Stomach (tissue), 19 donors: ENCODE measurements at places on chromosomes 16 and 17. TPM values are rescaled to one million over a fixed set of nuclear protein-coding genes. Genes with fewer than 3 reads are reported as not detected.
A peak's percentile ranks its signal among the peaks of the same experiment; 100 is the strongest.

DNA sequence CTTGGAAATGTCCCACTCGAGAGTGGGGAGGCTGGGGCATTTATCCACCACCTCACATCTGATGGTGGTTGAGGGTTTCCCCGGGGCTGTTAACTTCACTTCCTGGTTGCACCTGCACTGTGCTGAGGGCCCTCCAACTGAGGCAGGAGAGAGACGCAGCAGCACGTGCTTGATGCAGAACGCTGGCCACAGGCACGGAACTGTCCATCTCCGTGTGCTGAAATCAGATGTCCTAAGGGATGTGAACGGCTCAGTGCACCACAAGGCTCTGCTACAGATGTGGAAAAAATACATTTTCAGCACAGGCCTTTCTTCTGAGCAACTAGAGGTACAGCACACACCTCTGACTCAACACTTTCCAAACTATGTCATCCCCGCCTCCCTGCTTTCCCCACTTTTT is 114.8 kb upstream of the C16orf82 start:
- H3K4me1 ChIP-seq: no peaks in the 10 kb centered on the region
- DNase-seq: no peak
- no peak overlapping the region for H3K27ac ChIP-seq
- H3K27me3 ChIP-seq: no peaks in the 10 kb centered on the region

DNA sequence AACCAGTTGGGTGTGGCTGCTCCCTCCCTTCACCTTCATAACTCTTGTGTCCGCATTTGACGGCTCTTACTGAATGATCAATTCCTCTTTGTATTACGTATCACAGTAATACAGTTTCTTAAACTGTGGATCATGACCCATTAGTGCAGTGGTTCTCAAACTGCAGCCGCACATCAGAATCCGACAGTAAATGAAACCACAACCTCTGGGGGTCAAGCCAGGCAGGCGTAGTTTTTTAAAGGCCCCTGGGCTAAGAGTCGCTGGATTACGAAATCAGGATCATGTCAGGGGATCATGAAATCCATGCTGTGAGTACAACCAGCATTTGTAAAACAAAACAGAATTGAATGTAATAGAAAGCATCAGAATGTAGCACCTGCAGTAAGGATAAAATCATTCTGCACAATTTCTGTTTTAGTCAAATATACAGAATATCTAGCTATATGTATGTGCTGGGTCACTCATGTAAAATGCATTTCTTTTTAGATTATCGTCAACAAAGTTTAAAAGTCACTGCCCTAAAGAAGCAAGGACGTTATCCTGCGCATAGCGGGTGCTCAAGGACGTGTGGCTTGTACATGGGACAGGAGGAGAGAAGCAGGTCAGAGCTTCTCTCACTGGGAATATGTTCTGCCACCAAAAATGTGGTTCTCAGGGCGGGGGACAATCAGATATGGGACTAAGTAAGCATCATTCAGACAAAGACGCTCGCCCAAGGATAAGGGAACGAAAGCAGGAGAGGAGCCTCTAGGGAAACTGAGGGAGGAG is 113.1 kb downstream of the ZFHX3 start:
- no peaks in the 10 kb centered on the region for H3K27me3 ChIP-seq
- DNase-seq: no peak
- H3K27ac ChIP-seq: no peak overlapping the region
- H3K36me3 ChIP-seq: no peaks in the 10 kb centered on the region

- no peaks in the 10 kb centered on the region for H3K27me3 ChIP-seq
- no peak for DNase-seq
- peaks cover 5% of the 10 kb centered on the region for H3K4me1 ChIP-seq
Observed at GRCh38 chr17:41483531-41483930, 2.6 kb upstream of the KRT35 start.

DNA sequence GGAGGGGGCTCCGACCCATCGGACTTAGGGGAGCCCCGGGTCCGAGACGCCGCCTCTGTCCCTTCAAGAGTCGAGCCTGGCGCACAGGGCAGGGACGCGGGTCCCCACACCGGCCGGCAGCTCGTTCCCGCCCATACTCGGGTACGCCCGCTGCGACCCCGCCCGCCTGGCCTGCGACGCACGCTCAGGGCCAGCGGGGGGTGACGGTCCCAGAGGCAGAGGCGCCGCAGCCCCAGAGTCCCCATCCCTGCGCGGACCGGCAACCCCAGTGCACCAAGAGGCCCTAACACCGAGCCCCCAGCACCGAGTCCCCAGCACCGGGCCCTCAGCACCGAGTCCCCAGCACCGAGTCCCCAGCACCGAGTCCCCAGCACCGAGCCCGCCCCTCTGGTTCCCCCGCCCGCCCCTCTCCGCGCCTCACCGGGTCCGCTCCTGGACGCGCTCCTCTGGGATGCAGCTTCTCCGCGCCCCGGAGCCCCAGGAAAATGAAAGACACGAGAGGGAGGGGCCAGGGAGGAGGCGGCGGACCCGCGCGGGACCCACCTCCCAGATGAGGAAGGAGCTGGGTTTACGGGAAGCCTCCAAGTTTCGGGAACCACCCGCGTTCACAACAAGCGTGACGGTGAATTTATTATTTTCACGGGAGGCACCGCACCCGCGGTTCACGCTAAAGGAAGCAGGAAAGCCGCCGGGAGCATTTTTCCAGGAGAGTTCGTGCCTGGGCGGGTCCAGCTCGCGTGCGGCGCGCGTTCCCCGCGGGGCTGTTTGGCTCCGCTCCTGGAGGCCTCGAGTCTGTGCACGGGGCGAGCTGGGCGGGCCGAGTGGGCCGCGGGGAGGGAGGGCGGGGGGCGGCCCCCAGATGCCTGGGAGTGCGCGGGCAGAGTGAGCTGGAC is at the start of gene SECTM1:
Gene SECTM1 (minus strand): TSS at position 488 of the 893 bp plus-strand sequence. CDS start 6,526 bp downstream, outside the sequence.
- peak within 1 kb of the TSS; percentile 55 for H3K4me3 ChIP-seq
- DNase-seq: peak; percentile 82
- peak within 1 kb of the TSS; percentile 84 for H3K27ac ChIP-seq

GRCh38 chr16:79563921-79564320 is 36.6 kb downstream of the MAF start:
- no peaks in the 10 kb centered on the region for H3K27me3 ChIP-seq
- H3K4me1 ChIP-seq: no peaks in the 10 kb centered on the region
- H3K36me3 ChIP-seq: no peaks in the 10 kb centered on the region
- H3K4me3 ChIP-seq: no peak overlapping the region
- DNase-seq: no peak

- H3K27me3 ChIP-seq: peaks cover 37% of the 10 kb centered on the region
- no peak overlapping the region for H3K4me3 ChIP-seq
- DNase-seq: no peak
- H3K4me1 ChIP-seq: peaks cover 18% of the 10 kb centered on the region
- H3K36me3 ChIP-seq: no peaks in the 10 kb centered on the region
Observed at GRCh38 chr17:50837286-50837979, 2.0 kb downstream of the WFIKKN2 start.

GRCh38 chr17:419073-419735 is 66.6 kb upstream of the RPH3AL start:
- H3K27me3 ChIP-seq: peaks cover 10% of the 10 kb centered on the region
- H3K27ac ChIP-seq: no peak overlapping the region
- peak; percentile 42 for DNase-seq
- peaks cover 5% of the 10 kb centered on the region for H3K36me3 ChIP-seq
- no peak overlapping the region for H3K4me3 ChIP-seq

- H3K4me3 ChIP-seq: no peak overlapping the region
- H3K27me3 ChIP-seq: peaks cover 18% of the 10 kb centered on the region
- no peak for DNase-seq
- H3K27ac ChIP-seq: no peak overlapping the region
- peaks cover 31% of the 10 kb centered on the region for H3K4me1 ChIP-seq
- no peaks in the 10 kb centered on the region for H3K36me3 ChIP-seq
Observed at GRCh38 chr16:54174750-54175149, 111.8 kb downstream of the IRX3 start.

DNA sequence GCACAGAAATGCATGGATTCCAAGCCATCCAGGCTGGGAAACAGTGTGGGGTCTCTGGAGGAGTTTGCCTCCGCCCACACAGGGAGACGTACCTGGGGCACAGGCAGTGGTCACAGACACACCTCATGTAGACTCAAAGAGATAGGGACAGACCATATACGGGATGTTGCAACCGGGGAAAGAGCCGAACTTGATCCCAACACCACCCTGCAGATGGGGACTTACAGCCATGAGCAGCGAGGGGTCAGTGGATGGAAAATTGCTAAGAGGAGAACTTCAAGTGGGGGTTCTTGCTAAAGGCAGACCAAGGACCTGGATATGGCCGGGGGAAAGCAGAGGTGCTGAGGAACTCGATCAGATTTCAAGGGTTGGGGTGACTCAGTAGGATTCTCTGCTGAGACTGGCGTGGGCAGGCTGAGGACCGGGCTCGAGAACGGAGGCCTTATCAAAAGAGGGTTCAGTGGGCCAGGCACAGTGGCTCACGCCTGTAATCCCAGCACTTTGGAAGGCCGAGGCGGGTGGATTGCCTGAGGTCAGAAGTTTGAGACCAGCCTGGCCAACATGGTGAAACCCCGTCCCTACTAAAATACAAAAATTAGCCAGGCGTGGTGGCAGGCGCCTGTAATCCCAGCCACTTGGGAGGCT is 12.0 kb upstream of the DNAH17 start:
- no peak overlapping the region for H3K27ac ChIP-seq
- H3K27me3 ChIP-seq: no peaks in the 10 kb centered on the region
- no peak for DNase-seq
- H3K4me3 ChIP-seq: no peak overlapping the region
- H3K4me1 ChIP-seq: peaks cover 6% of the 10 kb centered on the region
- no peaks in the 10 kb centered on the region for H3K36me3 ChIP-seq

DNA sequence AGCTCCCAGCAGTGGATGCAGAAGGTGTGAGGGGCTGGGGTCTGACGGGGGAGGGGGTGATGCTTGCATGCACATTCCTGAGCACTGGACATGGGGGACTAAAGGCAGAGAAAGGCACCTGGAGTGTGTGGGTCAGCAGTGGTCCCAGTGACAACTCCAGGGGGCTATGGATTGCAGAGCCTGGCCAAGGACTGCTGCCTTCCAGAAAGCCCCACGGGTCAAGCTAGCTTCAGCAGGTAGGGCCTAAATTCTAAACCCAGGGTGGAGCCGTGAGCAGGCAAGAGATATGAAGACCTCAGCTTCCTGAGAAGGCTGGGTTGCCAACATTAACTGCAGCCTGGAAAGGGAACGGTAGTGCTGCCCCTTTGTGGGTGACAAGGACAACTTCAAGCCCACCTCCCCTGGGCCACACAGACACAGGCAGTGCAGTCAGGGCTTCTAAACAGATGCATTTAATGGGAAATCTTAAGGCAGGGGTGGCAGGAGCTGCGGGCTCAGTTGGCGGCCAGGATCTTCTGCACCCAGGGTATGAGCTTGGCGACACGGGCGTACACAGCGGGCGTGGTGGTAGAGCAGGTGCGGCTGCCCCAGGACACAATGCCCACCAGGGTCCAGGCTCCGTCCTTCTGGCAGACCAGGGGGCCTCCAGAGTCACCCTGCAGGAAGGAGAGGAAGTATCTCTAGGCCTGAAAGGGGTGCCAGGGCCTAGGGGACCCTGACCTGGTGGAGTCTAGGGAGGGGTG is 3.1 kb downstream of the CTRB2 start:
- no peak overlapping the region for H3K27ac ChIP-seq
- H3K4me1 ChIP-seq: peaks cover 7% of the 10 kb centered on the region
- no peak overlapping the region for H3K4me3 ChIP-seq
- peaks cover 21% of the 10 kb centered on the region for H3K27me3 ChIP-seq

DNA sequence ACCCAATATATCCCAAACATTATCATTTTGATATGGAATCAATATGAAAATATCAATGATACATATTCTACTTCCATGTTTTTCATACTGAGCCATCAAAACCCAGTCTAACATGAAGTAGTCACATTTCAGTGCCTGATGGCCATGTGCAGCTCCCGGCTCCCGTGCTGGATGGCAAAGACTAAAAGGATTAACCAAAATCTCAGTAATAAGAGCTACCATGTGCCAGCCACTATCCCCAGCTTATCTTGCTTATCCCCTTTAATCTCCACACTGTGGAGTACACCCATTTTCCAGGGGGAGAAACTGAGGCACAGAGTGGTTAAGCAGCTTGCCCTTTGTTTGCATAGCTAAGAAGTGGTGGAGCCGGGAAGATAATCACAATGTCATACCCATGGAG is 9.2 kb downstream of the CD300LG start:
- H3K36me3 ChIP-seq: no peaks in the 10 kb centered on the region
- no peak overlapping the region for H3K4me3 ChIP-seq
- H3K27me3 ChIP-seq: no peaks in the 10 kb centered on the region
- DNase-seq: no peak
- H3K4me1 ChIP-seq: no peaks in the 10 kb centered on the region

DNA sequence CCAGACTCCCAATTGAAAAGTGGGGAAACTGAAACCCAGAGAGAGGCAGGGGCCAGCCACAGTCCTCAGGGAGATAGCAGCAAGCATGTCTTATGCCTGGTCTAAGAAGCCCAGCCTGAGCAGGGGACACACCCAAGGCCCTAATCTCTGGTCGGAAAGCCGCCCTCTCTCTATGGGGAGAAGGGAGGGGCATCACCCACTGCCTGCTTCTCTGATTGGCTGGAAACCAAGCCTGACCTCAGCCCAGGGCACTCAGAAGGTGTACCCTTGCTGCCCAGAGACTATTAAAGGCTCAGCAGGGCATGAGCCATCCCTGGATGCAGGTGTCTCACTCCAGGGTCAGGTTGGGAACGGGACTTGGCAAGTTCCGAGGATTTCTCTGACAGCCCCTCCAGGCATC is 5.7 kb upstream of the KRT13 start:
- no peak overlapping the region for H3K4me3 ChIP-seq
- H3K27me3 ChIP-seq: no peaks in the 10 kb centered on the region
- no peaks in the 10 kb centered on the region for H3K36me3 ChIP-seq

DNA sequence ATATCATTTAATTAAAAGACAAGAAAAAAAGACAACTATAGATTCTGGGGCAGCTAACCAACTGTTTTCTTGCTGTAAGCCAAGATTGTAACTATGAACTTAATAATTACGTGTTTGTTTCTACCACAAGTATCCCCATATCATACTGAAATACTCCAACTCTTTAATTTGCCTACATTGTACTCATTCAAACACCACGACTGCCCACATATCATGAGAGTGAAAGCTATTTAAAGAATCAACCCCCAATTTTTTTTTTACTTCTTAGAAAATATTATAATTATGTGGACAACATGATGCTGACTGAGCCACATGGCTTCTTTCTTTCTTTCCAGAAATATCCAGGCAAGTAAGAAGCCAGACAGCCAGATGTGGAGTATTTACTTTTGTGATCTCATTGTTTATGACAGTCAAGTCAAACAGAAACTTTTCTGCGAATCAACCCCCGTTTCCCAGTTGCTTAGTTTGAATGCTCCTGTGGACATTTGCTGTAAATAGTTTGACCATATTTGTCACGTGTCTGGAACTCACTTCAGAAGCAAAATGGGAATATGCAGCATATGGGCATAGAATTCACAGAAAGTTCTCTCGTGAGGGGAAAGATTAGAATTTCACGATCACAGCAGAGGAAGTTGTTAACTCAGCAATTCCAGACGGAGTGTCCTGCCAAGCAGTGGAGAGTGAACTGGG is 126.8 kb upstream of the PSMD7 start:
- no peaks in the 10 kb centered on the region for H3K27me3 ChIP-seq
- H3K36me3 ChIP-seq: no peaks in the 10 kb centered on the region
- H3K4me3 ChIP-seq: no peak overlapping the region
- no peaks in the 10 kb centered on the region for H3K4me1 ChIP-seq
- no peak for DNase-seq

EXOC3L1 gene
- 1.3 TPM for total RNA-seq

IRX3 gene
- total RNA-seq: not detected

ALOX15B gene
- total RNA-seq: 1.5 TPM

CTRB1 gene
- total RNA-seq: not detected

ZNF213 gene
- total RNA-seq: 6.2 TPM
